NCI-H510A (cell line): ENCODE measurements at places on chromosomes 13 and 19.

- DNase-seq: no peak
These were observed 1.8 kb downstream of the HMGB1 start for GRCh38 chr13:30463787-30464495.

- DNase-seq: peak; percentile 32
These were observed 4.3 kb downstream of the BBC3 start for GRCh38 chr19:47226426-47227351.

GRCh38 chr13:38543561-38543960 lies 143.3 kb upstream of the FREM2 start:
- DNase-seq: no peak

GRCh38 chr13:44796597-44797490 lies 192.4 kb downstream of the NUFIP1 start:
- DNase-seq: no peak

DNA sequence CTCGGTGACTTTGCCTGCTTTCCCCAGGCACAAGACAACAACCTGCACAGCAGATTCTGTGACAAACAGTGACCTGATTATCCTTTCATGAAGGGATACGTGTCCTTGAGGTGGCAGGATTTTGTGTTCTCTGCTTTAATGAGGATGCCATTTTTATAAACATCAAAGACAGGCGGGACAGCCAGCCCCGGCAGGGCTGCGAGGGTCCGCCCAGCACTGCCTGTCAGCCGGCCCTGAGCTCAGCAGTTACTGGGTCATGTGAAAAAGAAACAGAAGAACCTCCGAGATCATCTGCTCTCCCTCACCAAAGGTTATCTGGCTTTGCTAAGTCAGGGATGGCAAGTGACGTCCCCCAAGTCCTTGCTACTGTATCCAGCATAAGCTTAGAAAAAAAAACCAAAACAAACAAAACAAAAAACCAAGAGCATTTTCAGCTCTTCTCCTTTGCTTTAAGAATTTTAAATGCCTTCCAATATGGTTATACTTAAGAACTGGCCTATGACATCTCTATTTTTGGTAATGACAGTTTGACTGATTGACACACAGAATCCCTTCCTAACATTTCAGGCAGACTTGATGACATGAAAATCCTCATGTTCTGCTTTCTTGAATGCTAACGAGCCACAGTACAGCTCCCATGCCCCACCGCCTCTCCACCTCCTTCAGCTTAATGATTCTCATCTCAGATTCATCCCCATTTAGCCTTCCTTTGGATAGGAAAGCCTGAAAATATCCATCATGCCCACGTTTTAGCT lies 666.6 kb upstream of the ARGLU1 start:
- no peak for DNase-seq

DNA sequence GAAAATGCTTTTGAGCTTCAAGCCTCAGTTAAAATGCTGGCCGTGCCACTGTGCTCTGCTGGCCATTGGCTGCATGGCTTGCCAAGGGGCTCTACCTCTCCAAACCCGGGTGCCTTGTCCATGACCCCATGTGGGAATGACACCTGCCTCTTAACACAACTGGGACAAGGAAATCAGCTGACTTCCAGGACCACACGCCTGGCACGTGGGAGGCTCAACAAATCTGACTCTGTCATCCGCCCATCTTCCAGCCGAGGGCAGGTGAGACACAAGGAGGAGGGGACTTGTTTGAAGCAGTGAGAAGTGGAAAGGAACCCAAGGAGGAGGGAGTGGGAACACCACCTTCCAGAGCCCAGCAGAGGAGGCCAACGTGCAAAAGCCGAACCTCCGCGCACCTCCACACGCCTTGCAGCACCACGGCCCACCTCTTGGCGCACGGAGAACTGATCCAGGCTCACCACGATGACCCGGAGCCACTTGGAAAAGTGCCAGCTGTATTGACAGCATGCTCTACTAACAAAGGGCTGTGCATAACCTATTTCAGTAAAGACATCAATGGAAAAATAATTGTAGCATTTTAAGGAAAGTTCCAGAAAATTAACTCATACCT lies 38.3 kb downstream of the COL4A1 start:
- DNase-seq: no peak

- DNase-seq: no peak
These were observed 194.3 kb downstream of the DLEU7 start for GRCh38 chr13:50649211-50649610.

- no peak for DNase-seq
These were observed 9.5 kb downstream of the NKPD1 start for GRCh38 chr19:45151320-45151719.

GRCh38 chr13:98878486-98879126 lies 99.3 kb downstream of the DOCK9 start:
- no peak for DNase-seq

DNA sequence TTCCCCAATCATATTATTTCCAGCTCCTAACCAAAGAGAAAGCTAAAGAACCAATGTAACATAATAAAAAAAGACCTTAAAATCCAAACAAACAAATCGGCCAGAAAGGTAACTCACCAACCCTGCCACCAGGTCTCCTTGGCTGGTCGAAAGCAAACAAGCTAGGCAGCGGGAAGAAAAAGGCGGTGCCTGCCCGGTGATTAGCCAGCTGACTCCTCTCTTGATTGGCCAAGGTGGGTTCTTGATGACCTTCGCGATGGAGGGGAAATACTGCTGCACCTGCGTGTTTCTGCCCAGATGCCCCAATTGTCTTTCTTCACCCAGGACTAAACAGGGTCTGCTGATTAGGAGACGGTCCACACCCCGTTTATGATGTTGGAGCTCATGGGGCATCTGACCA lies at the start of gene NLRP11:
Gene NLRP11, minus strand, starts transcription at position 154 of the 400 bp plus-strand sequence. CDS start 13,825 bp downstream, outside the sequence.
- no peak for DNase-seq

GRCh38 chr13:107678075-107678689 lies 537.2 kb downstream of the LIG4 start:
- DNase-seq: peak; percentile 9

- no peak for DNase-seq
These were observed 7.1 kb upstream of the IGFL3 start for GRCh38 chr19:46131485-46132143.

GRCh38 chr19:46860846-46861690 lies at the start of gene ARHGAP35:
Gene ARHGAP35, plus strand, starts transcription at chr19:46860997. Its CDS starts 57,679 bp downstream, at chr19:46918676.
- peak; percentile 72 for DNase-seq

DNA sequence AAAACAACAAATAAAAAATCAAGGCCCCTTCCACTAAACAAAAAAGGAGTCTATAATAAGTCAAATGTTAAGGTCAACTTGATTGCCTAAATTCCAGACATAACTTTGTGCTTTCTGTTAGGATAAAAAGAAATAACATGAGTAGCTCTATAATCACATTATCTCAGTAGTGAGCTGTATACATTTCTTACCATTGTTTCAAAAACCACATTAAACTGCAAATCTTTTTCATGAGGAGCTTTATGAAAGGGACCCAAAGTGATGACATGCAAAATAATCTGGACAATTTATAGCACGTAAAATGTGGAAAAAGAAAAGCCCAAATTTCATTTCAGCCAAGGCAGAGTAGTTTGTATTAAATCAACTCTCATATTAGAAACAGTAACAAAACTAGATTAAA lies 269.2 kb downstream of the KLF12 start:
- DNase-seq: no peak

DNA sequence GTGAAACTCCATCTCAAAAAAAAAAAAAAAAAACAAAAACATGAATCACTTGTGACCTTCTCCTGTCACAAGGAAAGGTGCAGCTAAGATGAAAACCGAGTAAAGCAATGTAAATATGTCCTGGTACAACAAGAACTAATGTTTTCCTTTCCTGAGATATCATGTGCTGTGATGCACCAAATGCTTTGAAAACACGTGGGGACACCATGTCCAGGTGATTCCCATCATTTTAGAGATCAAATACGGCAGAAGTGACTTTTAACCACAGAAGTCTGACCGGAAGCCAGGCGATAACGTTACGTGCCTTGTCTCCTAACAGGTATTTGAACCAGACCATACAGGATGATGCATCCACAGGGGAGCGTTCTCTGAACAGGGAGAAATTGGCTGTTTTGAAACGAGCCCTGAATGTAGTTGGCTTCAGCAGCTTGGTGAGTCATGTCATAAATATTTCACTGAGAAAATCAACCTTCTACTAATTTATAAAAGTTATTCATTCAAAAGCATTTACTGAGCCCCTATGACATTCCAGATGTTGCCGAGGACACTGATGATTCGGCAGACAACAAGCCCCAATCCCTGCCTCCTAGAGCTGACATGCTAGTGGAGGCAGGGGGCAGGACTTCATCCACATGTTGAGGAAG lies 328.1 kb downstream of the MYO16 start:
- no peak for DNase-seq

DNA sequence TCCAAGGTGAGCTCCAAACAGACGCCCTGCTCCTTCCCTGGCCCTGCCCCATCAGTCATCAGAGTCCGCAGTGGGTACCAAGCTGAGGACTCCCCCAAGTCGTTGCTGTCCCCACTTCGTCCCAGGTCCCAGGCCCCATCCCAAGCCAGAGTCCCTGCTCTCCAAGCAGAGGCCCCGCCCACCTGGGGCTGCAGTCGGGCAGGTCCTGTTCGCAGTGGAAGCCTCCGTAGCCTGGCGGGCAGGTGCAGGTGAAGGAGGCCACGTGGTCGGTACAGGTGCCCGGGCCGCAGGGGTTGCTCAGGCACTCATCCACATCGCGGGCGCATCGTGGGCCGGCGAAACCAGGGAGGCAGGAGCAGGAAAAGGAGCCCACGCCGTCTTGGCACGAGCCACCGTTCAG lies 19.4 kb downstream of the NOTCH3 start:
- DNase-seq: peak; percentile 83

DNA sequence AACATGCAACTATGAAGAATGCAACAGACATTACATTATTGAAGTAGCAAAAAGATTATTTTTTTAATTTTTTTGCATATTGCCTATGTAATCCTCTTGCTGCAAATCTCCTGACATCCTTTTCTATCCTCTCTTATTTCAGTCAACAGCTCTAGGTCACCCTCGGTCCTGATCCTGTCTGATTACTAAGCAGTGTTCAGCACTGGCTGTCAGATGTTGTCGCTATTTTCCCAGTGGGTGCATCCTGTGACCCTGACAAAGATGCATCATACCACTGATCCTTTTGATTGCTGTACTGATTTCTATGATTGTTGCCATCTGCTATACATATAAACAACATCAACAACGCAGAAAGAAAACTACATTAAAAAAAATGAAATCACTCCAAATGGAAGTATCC lies 443.7 kb upstream of the PRR20A start:
- DNase-seq: no peak

DNA sequence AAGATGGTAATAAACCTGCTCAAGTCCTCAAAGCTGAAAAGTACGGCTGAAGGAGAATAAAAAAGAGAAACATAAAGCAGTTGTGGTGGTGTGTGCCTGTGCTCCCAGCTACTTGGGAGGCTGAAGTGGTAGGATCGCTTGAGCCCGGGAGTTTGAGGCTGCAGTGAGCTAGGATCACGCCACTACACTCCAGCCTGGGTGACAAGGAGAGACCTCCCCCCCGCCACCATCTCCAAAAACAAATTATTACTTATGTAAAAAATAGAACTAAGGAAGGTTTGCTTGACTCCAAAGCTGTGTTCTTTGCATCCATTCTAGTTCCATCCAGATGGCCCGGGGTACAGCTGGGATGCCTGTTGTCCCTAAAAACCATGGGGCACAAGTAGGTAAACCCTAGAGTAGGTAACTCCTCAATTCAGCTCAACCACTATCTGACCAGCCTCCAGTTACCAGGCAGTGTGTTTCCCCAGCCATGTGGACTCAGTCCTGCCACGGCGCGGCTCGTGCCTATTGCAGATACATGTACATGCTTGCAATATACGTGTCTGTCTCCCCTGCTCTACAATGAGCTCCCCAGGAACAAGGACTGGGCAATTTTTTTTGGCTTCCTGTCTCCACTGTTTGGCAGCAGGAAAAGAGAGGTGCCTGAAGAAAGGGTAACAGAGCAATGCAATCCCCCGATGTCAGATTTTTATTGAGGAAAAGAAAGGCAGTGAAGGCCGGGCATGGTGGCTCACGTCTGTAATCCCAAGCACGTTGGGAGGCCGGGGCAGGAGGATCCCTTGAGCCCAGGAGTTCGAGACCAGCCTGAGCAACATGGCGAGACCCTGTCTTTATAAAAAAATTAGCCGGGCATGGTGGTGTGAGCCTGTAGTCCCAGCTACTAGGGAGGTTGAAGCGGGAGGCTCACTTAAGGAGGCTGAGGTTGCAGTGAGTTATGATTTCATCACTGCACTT lies 101.3 kb downstream of the GNG7 start:
- DNase-seq: no peak

GRCh38 chr13:49840675-49841074 lies 48.2 kb upstream of the KPNA3 start:
- no peak for DNase-seq

DNA sequence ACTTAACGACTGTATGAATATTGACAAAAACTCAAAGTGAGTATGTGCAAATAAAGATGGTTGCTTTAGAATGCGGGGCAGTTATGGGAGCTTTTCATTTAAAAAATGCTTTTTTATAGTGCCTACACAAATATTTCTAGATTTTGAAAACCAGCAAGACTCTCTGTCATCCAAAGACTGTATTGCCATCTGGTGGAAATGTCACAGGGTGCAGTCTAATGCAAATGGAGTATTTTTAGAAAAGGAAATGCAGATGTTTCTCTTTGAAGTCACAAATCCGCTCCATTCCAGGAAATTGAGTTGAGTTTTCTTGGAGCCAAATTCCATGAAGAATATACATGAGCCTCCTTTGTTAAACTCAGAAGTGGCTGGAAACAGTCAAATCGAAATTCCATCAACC lies 2.3 kb upstream of the C1QTNF9B start:
- no peak for DNase-seq

DNA sequence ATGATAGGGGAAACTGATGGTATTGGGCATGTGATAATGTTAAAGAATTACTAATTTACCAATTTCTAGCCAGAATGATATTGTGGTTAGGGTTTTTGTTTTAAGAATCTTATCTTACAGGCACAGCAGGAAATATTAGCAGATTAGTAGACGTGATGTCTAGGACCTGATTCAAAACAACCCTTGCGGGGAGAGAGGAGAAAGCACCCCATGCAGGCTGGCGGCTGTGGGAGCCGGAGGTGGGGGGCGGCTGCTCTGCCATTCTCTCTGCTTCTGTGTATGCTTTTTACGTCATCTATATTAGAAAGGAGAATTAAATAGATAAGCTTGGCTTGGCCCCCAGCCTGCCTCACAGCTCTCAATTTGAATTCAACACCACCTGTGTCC lies 41.5 kb downstream of the MLLT1 start:
- DNase-seq: no peak

DNA sequence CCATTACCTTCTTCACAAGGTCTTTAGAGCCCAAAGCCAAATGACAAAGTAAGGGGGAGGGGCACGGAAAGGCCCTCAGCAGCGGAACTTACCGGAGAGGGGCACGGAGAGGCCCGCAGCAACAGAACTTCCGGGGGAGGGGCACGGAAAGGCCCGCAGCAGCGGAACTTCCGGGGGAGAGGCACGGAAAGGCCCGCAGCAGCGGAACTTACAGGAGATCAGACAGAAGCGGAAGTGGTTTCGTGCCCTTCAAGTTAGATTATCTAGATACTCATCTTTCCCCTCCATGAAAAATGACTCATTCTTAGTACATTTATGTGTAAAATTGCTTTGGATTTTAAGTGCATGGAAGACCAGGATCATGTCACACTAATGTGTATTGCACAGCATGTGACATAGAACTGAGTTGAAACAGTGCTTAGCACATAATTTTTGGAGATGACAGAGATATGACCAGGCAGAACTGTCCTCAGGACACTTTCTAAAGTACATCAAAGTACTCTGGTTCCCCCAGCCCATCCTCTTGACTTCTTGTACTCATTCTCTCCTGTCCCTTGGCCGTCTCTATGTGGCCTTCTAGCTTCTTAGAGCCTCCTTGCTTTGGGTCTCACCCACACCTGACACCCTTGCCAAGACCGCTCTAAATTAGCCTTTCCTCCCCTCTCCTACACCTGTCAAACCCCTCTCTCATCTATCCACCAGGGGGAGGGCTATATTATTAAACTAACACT lies 25.7 kb upstream of the TPTE2 start:
- no peak for DNase-seq

- DNase-seq: no peak
These were observed 5.9 kb downstream of the PRR36 start for GRCh38 chr19:7868326-7868670.
